ENCODE measurements at places on chromosomes 5 and 9. TPM values are rescaled to one million over a fixed set of nuclear protein-coding genes. Genes with fewer than 3 reads are reported as not detected.

The TPPP gene
- 27.9 TPM for total RNA-seq

- DNase-seq = no peak
Measured at GRCh38 chr5:78500028-78500427, 139.6 kb downstream of the SCAMP1 start.

- no peak for DNase-seq
Measured at GRCh38 chr5:153926201-153926600, 112.5 kb downstream of the FAM114A2 start.

GRCh38 chr9:85727500-85727899, 14.3 kb downstream of the AGTPBP1 start:
- DNase-seq = no peak

- no peak for DNase-seq
Measured at GRCh38 chr5:40774623-40775022, 18.9 kb upstream of the TTC33 start.

- DNase-seq = no peak
Measured at GRCh38 chr9:77403239-77403638, 225.9 kb downstream of the VPS13A start.

The PLAC8L1 gene
- total RNA-seq = 0.39 TPM

The WASHC1 gene
- total RNA-seq = 22.5 TPM

GRCh38 chr5:91114658-91115057, 268.5 kb downstream of the ARRDC3 start:
- no peak for DNase-seq

GRCh38 chr5:160359242-160359641, 11.2 kb downstream of the C1QTNF2 start:
- no peak for DNase-seq

DNA sequence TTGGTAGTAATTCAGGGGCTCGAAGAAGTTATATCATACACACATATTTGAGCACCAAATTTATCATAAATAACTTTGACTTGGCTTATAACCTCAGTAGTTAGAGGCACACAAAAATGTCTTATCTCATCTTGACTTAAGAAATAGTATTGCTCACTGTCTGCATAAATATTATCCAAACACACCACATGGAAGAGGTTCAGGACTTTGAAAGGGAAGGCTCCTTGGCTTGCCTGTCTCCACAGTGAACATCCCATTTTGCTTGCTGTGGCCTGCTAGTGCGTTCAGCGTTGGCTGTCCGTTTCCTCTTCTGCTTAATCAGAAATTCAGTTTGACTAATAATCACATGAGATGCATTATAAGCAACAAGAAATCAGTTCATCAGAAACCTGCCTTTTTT, 13.9 kb downstream of the GRXCR2 start:
- no peak for DNase-seq

GRCh38 chr5:143019614-143020515, 249.7 kb downstream of the ARHGAP26 start:
- no peak for DNase-seq

DNA sequence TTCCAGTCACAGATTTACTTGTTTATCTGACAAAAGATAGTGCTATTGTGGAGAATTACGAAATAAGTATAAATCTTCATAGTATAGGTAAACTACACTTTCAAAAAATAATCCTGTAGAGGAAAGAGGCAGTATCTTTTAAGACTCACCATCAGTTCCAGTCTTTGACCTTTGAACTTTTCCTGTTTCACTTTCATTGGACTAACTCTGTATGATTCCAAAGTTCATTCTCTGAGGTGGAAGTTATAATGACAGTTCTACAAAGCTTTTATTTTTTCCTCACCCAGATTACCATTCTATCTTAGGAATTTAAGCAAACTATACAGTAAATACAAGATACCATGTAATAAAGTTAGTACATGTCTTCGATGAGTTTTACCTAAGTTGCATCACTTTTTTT, 901.3 kb upstream of the SEMA6A start:
- no peak for DNase-seq

DNA sequence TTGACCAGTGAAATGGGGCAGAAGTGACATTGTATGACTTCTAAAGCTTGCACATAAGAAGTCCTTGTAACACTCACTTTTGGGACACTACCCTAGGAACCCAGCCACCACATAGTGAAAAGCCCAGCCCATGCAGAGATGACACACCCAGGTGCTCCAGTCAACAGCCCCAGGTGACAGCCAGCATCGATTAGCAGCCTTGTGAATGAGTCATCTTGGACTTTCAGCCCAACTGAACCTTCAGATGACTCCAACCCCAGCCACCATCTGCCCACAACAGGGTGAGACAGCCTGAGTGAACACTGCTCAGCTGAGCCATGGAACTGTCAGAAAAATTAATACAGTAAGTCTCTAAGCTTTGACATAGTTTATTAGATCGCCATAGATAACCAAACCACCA, 458.6 kb downstream of the ZSWIM6 start:
- DNase-seq = no peak

- DNase-seq = no peak
Measured at GRCh38 chr9:134943836-134944235, 26.1 kb upstream of the FCN1 start.

DNA sequence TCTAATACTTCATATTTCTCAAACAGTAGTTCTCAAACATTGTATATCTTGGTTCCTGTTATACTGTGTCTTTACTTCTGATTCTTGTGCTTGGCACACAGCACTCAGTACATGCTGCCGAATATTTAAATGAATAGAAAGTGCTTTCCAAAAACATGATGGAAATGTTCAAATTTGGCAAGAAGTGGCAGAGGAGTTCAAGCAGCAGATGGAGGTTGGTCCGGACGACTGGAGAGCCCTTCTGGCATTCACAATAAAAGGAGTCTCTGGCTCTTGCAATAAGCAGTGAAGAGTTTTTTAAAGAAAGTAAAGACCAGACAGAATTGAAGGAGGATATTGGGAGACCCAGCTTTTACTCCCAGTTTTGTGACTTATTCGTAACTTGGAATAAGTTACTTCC, 36.3 kb downstream of the TSTD2 start:
- DNase-seq = peak; percentile 93

GRCh38 chr5:77176429-77176828, 34.1 kb upstream of the PDE8B start:
- no peak for DNase-seq

GRCh38 chr5:82152978-82153481, 125.1 kb downstream of the RPS23 start:
- DNase-seq = no peak

The KIAA0825 gene
- total RNA-seq = 20.9 TPM

The SPINK5 gene
- total RNA-seq = 0.06 TPM

The TAF11L10 gene
- total RNA-seq = not detected

DNA sequence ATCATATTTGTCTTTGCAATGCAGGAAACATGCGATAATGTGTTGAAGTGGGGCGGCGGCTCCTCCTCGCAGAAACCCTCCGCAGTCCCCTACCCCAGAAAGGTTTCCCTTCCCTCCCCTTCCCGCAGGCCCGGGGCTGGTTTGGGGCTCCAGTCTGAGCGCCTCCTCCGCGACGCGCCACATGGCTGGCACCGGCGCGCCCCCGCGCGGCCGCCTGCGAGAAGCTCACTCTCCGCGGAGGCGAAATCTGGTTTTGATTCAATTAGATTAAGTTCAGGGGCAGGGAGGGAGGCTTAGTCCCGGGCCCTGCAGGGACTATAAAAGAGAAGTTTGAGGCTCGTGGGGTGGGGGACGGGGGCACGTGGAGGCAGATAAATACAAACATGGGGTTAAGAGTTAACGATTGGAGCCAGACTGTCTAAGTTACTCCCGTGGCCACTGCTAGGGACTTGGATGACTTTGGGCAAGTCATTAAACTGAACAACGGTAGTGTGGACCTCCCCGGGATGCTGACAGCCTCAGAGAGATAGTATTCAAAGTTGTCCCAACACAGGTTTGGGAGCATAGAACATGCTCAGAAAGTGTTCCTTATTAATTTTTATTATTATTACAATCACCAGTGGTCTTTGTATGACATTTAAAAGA, 69.4 kb downstream of the MSX2 start:
- peak; percentile 56 for DNase-seq

The ACSL6 gene
- total RNA-seq = 103 TPM

- no peak for DNase-seq
Measured at GRCh38 chr5:82610686-82611085, 332.5 kb upstream of the RPS23 start.

DNA sequence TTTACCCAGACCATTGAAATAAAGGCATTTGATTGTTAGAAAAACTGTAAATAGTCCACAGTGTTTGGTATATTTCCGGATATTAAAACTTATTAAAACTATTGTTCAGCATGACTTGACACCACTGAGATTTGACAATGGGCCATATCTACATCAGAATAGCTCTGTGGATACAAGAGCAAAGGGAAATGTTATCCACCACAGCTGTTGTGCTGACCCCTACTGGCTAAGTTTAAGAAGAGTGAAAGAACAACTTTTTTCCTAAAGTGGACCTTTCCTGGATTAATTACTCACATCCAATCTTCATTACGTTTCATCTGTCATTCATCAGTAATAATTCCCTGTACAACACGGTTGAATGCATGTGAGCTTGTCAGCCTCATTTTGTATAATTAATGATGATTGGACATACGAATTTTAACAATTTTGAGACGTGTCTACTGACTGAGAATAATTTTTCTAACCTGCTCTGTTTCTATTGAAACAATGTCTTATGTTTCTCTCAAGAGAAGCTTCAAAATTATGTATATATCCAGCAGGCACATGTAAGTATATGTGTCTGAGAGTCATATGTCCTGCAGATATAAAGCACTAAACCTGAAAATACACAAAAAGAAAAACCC, 1952.6 kb downstream of the MAT2B start:
- no peak for DNase-seq

DNA sequence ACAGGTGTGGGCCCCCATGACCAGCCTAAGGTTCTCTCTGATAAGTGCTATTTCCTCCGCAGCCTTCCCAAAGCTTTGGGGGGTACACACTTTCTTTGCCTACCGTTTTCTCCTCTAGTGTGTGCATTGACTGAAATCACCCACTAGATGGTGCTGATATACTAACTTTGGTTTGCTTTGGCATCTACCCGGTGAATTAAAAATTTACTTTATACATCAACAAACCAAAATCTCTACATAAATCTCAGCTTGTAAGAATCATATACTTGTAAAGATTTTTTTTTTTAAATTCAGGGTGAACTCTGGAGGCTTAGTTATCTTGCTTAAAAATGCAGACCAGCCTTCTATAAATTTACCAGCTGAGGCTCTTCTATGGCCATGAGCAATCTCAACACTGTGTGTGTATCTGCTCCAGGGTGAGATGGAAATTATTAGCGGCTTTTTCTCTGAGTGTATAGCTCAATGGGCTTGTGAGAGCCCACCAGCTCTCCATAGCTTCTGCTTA, 475.7 kb upstream of the TNC start:
- peak; percentile 55 for DNase-seq

GRCh38 chr5:110751902-110752762, 13.3 kb downstream of the SLC25A46 start:
- peak; percentile 2 for DNase-seq

DNA sequence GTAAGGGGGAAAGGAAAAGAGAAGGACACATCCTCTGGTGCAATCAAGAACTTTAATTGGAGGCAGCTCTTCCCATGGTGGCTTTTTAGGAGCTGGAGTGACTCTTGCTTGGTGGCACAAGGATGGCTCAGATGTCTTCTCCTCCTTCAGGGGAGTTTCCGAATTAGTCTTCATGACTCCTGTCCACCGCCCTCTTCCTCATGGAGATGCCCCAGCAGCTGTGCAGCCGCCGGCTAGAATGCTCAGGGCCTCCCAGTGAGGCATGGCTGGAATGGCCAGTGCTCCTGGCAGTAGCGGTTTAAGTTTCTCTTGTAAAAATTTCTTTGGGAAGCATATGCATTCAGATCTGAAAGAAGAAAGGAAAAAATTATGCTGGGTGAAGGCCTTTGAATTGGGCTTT, 8.8 kb upstream of the TEX53 start:
- no peak for DNase-seq

GRCh38 chr9:69054989-69055388, 19.4 kb downstream of the FXN start:
- DNase-seq = no peak

DNA sequence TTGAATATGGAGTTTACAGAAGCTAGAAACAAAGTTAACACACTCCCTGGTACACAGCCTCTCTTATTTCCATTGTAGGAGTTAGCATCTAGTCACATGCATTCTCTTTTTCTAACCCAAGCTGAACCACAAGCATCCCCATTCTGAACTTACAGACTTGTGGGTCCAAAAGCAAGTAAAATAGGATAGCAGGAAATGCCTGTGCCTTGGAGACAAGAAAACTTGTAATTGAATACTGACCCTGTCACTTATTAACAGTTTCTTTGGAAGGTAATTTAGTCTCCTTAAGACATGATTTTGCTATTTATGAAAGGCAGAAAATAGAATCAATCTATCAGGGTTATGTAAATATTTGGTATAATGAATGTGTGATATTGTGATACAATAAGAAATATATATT, 353.6 kb downstream of the TLE4 start:
- DNase-seq = no peak

DNA sequence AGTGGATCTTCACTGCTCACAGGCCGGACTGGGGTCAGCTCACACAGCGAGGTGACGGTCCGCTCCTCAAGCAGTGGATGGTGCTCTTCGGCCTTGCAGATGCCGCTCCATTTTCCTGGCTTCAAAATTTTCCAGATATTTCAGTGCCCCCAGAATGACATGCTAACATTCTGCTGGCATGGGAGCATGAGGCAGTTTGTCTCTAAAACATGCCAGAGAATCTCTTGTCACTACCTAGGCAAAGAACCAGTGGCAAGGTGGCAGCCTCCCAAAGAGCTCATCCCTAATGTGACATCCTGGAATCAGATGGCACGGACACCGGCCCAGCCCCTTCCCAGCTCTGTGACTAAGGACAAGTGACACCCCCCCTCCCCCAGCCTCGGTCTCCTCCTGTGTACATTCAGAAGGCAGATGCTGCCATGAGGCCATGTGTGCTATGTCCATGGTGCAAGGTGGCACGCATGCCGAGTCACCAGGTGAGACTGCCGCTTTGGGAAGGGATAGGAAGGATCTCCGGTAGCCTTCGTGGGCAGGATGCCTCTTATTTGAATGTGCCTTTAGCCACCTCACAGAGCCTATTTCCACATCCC, 2.7 kb downstream of the S1PR3 start:
- DNase-seq = no peak

GRCh38 chr5:116573702-116574366, 789 bp downstream of the SEMA6A start:
- DNase-seq = peak; percentile 75

- peak; percentile 54 for DNase-seq
Measured at GRCh38 chr5:140322751-140323731, 20.1 kb upstream of the PFDN1 start.

DNA sequence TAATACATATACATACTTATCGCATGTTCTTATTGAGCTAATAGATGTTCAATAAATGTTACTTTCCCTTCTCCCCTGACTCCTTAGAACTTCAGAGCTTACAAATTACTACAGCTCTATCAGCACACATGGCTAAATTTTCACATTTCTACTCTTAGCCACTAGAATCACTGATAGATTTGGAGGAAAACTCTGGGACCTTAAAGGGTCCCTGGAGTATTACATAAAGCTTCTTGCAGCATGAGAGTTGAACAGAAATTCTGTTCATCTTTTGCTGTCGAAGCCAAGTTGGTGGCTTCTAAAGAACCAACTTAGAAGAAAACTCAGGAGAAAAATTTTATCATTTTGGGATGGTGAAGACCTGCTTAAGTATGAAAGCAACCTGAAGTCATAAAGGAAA, 15.5 kb downstream of the B4GALT1 start:
- no peak for DNase-seq

- DNase-seq = no peak
Measured at GRCh38 chr5:88929385-88929784, 46.4 kb upstream of the MEF2C start.

- no peak for DNase-seq
Measured at GRCh38 chr9:6959270-6960000, 201.7 kb downstream of the KDM4C start.

GRCh38 chr5:137490591-137490990, 8.5 kb downstream of the SPOCK1 start:
- DNase-seq = no peak

Data from spinal cord (tissue), 10 donors.